ENCODE measurements at places on chromosomes 1 and 21.

DNA sequence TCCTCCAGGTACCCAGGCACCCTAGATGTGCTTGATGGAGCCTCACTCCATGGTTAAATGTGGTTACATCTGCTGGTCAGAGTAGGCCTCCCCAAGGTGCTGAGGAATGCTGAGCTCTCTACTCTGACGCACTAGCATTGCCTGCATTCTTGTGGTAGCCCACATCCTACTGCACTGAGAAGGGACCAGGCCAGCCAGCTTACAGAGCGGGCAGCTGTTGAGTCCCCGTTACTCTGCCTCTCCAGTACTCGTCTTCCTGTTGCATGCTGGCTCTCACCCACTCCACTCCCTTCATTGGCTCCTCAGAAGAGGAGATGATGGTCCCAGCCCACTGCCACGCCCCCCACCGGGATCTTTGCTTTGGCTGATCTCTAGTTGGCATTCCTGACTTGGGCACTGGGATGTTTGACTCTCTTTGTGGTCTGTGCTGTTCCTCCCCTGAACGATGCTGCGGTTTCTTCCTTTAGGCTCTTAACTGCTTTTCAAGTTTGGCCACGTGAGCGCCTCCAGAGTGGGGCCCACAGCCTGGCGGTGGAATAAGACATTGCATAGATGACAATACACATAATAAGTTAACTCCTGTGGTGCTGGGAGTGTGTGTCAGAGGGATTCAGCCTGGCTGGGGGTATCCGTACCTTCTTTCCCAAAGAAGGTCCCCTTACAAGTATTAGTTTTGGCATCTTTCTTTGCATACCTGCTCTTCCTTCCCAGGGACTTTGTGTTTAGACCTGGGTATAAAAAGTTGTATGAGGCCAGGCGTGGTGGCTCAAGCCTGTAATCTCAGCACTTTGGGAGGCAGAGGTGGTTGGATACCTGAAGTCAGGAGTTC, 18.6 kb downstream of the AZIN2 start:
- peak; percentile 80 for DNase-seq

GRCh38 chr1:209651138-209651587, 1.1 kb downstream of the LAMB3 start:
- DNase-seq, result peak; percentile 75

GRCh38 chr1:211581526-211581925, 2.6 kb upstream of the SLC30A1 start:
- no peak for DNase-seq

- DNase-seq, result no peak
Measured at GRCh38 chr1:4375812-4376211, 278.6 kb upstream of the AJAP1 start.

DNA sequence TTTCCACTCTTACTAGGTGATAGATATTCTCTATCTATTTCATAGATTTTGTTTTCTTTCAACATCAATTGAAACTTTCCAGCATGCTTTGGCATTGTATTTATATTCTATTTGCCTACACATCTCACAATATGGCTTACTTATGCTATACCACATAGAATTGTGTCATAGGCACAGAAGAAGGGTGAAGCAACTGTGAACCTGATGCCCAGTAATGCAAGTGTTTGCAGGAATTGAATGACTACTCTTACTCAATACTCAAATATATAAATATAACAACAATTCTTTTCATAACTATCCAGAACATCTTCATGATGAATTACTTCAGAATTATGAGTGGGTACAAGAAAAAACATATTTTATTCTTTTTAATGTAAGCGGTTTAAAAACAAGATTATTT, 165.9 kb downstream of the PTBP2 start:
- DNase-seq, result no peak

DNA sequence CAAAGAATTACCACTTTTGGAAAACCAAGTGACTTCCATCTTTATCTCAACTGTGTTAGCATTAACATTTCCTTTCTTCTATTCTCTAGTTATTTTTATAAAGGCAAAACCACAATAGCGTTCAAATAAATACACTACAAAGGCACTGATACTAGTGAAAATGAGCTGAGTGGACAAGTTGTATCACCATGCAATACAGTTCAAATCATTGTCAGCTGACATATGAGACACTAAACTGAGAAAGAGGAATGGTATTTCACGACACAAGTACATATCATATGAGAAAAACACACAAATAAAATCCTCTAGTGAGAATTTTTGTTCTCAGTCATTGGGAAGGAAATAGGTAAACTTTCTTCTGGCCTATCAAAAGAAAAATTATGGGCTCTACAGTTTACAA, 26.2 kb downstream of the ENAH start:
- no peak for DNase-seq

- DNase-seq, result peak; percentile 74
Measured at GRCh38 chr1:109425391-109426280, 612 bp downstream of the PSMA5 start.

DNA sequence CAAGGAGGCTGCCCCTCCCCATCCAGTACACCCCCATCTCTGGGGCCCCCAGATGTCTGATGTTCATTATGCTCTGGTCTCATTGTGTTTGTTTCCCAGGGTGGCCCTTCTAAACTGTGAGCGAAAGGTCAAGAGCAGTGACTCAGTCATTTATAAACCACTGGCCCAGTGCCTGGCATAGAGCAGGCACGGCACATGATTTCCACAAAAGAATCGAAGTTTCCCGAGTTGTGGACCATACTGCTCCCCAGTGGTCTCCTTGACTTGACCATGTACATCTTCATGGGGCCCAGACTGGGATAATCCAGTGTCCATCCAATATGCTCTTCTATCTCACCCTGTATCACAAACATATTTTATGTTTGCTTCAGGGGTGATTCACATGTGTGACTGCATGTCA, 153.3 kb downstream of the NR5A2 start:
- DNase-seq, result no peak

DNA sequence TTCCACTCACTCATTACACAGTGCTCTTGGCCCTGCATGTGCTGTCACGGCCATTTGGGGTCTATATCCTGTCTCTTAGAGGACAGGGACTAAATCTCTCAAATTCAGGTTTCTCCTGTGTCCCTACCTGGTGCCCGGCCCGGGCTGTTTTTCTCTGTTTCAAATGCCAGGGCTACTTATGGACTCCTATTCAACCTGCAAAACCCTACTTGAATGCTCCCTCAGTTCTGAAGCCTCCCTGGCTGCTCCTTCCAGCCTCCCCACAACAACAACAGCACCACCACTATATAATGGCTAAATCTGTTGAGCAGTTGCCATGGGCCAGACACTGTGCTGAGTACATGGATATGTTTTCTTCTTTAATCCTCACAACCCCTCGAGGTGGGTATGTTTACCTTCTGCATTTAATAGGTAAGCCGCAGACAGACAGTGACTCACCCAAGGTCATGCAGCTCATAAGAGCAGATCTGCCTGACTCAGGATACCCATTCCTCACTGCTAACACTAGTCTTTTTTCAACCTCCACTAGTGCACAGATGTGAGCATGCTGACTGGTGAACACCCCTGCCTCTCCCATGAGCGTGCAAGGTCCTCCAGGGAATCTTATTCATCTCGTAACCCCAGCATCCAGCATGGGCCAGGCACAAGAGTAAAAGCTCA, 29.9 kb downstream of the DHRS3 start:
- no peak for DNase-seq

- peak; percentile 4 for DNase-seq
Measured at GRCh38 chr1:202811296-202812175, 782 bp downstream of the PCAT6 start.

GRCh38 chr1:111882986-111883560, 106.4 kb downstream of the KCND3 start:
- no peak for DNase-seq

GRCh38 chr1:30700528-30701257, 22.7 kb downstream of the MATN1 start:
- no peak for DNase-seq

DNA sequence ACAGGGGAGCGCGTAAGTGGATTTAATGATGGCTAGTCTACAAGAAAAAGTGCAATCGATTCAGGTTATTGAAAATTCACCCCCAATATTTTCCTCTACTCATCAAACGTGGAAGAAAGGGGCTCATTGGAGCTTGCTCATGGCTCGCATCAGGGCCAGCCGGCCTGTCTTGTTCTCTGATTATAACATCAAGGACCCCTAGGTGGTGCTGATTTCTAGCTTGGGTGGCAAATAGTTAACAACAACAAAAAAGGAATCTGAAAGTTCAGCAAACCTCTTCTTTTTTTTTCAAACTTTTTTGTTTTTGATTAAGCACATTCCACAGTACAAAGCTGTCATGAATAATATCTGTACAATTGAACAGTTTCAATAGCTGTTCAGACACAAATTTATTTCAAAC, 35.8 kb upstream of the SOD1 start:
- DNase-seq, result no peak

DNA sequence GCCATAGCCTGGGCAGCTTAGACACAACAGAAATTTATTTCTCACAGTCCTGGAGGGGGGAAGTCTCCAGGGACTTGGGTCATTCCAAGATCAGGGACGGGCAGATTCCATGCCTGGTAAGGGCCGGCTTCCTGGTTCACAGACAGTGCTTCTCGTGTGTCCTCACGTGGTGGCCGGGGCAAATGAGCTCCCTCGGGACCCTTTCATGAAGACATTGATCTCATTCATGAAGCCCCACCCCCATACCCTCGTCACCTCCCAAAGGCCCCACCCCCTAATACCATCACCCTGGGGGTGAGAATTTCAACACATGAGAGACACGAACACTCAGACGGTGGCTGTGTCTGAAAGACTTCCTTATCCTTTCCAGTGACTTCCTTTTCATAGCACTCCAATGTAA, 51.5 kb downstream of the ACOT7 start:
- no peak for DNase-seq

- DNase-seq, result no peak
Measured at GRCh38 chr1:224939844-224940425, 10.5 kb downstream of the DNAH14 start.

- DNase-seq, result no peak
Measured at GRCh38 chr1:48693674-48694320, 82.9 kb downstream of the BEND5 start.

DNA sequence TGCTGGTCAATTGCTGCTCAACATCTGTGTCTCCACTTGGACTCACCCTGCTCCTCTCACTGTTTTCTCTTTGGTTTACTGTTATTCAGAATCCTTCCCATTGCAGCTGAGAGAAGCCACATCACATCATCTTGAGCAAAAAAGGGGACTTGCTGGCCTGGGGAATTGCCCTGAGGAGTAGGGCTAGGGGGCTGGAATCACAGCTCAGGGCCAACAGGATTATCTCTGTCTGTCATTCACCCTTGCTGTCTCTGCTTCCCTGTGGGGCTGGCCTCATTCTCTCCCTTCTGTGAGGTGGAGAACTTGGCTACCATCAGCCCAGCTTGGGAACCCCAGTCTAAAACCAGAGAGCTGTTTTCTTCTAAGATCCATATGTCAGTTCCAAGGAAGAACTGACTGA, 140.7 kb upstream of the WNT4 start:
- DNase-seq, result no peak

GRCh38 chr1:228176461-228177182, 11.0 kb downstream of the IBA57 start:
- no peak for DNase-seq

DNA sequence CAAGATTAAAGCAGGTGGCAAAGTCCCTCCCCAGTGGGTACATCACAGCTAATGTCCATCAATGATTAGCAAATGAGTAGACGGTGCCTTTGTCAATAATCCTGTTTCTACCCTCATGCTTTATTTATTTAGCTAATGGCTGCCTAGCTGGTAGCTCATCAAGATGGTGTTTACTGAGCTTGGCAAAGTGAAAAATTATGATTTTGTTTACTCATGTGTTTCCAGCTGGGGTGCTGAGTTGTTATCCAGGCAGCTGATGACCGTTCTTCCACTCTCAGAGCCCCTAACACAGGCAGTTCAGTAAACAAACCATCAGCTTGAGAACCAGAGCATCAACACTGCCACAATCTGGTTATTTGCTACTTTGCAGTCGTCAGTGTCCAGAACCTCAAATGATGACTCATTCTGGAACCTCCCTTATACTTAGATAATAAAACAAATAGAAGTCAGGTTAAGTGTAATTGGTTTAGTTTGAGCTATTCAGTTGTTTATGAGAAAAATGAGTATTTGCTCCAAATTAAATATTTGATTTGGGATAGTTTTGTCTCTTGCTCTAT, 163.9 kb downstream of the ST6GALNAC5 start:
- no peak for DNase-seq

GRCh38 chr1:211944733-211945500, 90.4 kb downstream of the INTS7 start:
- DNase-seq, result no peak

- no peak for DNase-seq
Measured at GRCh38 chr1:20785907-20786252, 1.2 kb downstream of the HP1BP3 start.

DNA sequence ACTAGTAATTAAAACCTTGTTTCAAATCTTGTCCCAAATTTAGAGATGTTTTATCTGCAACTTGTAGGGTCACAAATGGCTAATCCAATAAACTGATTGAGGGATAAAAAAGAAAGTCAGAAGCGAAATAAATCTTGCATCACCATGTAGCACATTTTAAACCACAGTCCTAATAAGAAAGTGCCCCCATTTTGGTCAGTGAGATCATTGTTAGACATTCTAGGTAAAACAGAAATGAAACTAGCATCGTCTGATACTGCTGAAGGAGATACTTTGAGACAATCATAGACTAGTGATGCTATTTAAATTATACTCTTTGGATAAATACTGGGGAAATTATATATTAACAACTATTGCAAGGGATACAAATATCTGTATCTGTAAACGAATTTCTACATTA, 247.9 kb downstream of the AMY1C start:
- DNase-seq, result no peak

DNA sequence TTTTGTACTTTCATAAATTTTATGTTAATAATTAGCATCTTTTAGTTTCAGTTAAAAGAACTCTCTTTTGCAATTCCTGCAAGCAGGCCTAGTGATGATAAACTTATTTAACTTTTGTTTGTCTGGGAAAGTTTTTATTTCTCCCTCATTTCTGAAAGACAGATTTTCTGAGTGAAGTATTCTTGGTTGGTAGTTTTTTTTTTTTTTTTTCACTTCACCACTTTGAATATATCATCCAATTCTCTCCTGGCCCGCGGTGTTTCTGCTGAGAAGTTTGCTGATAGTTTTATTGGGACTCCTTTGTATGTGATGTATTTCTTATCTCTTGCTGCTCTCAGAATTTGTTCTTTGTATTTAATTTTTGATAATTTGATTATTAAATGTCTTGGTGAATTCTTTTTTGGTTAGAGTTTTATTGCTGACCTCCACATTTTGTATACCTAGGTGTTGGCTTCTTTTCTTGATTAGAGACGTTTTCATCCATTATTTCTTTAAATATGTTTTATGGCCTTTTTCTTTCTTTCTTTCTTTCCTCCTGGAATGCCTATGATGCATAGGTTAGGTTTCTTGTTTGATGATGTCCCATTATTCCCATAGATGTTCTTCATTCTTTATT, 45.9 kb downstream of the BRINP2 start:
- no peak for DNase-seq

DNA sequence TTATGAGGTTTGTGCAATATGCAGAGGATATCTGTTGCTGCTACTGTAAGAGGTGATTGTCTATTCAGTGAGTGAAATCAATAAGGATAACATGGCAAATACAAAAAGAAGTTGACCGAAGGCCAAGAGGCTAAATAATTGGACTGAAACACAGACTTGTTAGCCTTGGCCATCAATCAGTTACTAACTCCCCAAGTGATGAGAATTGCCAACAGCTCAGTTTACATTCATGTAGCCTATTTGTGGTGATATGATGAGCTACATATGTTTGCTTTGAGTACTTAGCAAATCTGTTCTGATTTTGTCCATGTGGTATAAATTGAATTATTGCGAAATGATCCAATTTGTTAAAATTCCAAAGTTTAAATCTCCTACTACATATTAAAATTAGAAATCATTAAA, 68.6 kb upstream of the VAV3 start:
- DNase-seq, result no peak

- DNase-seq, result peak; percentile 81
Measured at GRCh38 chr21:33362044-33362555, 37.3 kb downstream of the IFNAR1 start.

Measured in CD4-positive, alpha-beta T cell treated with Interferon alpha-2 for 1 hour (primary cell).